ENCODE measurements at places on chromosomes 4 and X.

- no peak for DNase-seq
Measured at GRCh38 chr4:38681281-38681991, 17.4 kb downstream of the KLF3 start.

DNA sequence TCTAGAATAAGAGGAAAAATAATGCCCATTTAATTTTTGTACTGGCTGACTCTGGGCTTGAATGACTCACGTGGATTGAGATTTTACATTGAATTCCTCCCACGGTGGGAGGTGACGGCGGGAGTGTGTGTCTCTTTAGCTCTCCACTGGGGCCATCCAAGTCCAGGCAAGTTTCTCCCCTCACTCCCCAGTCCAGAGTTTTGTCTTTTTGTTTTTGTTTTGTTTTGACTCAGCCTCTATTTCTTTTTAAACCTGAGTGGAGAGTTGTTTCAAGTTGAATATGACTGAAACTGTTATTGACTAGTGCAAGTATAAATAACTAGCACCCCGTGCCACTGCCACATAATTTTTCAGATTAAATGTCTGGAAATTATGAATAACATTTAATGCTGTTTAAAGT is 13.6 kb downstream of the CHST7 start:
- DNase-seq, result no peak

- DNase-seq, result no peak
Measured at GRCh38 chr4:17103231-17103630, 204.8 kb upstream of the LDB2 start.

GRCh38 chr4:44842531-44842930 is 116.2 kb upstream of the GNPDA2 start:
- no peak for DNase-seq

- DNase-seq, result no peak
Measured at GRCh38 chr4:83388313-83388676, 53.6 kb upstream of the HPSE start.

DNA sequence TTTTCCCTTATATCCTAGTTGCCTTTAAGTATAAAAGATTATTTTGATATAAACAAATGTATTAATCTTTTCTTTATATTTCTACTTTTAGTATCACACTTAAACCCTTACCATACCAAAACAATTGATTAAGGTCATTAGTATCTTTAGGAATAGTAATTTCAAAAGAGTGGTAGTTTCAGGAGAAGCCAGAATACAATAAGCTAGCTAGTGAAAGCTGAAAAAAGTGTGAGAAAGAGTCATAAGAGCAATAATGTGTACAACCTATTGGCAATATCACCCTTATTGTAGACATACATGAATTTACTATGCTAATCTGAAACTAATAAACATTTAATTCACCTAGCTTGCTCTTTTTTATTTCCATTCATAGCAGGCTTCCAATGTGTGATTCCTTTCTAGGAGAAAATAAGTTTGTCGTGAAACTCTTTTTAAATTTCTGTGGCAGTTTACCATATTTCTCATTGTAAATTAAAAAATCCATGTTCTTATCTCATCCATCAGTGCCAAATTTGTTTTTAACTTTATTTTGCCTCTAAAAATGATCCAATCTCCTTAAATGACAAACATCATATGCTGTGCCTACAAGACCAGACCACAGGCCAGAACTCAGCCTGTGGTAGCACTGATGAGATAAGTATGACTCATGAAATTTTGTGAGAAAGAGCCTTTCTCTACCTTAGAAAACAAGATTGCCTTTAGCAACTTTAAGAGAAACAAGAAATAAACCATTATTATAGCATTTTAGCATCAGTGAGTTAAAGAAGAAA is 8.1 kb downstream of the NEK1 start:
- no peak for DNase-seq

DNA sequence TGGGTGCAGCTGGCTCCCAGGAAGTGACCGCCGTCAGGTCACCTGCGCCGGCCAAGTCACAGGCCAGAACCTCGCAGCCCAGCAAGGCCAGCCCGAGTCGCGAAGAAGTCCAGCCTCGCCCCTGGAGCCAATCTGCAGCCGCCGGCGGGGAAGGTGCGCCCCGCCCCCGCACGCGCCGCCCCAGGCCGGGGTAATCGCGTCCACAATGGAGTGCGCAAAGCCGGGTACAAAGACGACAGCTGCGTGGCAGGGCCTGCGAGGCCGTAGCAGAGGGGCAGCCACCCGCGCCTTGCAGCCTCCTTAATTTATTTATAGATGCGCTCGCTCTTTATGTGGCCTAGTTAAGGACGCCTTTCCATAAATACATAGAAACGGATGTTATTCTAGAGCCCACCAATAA is 139.4 kb upstream of the CPEB2 start:
- DNase-seq, result no peak

GRCh38 chr4:8777320-8778196 is 94.1 kb downstream of the HMX1 start:
- DNase-seq, result no peak

DNA sequence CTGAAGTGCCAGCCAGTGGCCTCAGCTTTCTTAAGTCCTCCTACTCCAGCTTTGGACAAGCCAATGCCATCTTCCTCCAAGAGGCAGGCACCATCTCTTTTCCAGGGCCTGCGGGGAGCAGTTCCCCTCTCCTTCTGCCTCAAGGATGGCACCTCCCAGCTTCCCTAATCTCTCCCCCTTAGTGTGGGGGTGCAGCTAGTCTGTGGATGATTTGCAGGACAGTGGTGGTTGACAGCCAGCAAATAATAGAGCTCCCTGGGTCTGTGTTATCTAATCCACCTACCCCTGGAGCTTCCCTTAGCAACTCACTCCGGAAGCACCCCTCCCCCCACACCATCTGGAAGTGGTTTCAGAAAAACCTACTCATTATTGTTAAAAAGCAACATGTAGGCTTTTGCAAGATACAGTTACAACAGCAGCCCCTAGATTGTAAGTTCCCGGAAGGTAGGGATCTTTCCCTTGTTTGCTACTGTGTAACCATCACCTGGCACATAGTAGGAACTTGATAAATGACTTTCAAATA is 247.1 kb downstream of the BCOR start:
- DNase-seq, result no peak

DNA sequence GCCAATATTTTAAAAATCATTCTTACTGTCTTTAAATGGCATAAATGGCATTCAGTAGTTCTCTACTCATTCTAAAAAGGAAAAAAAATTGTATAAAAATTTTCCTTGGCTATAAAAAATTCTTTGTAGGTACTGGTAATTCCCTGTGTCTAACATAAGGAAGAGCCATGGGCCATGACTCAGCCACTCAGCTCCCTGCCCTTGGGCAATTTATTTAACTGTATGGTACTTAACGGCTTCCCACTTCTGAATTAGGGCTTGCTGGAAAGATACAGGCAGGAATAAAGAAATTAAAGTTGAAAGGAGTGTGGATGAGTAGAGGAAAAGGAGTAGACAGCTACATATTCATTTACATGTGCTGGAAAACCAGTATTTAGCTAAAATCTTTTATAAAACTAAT is 30.6 kb downstream of the ABHD18 start:
- no peak for DNase-seq

- no peak for DNase-seq
Measured at GRCh38 chr4:156939801-156940200, 31.8 kb downstream of the PDGFC start.

DNA sequence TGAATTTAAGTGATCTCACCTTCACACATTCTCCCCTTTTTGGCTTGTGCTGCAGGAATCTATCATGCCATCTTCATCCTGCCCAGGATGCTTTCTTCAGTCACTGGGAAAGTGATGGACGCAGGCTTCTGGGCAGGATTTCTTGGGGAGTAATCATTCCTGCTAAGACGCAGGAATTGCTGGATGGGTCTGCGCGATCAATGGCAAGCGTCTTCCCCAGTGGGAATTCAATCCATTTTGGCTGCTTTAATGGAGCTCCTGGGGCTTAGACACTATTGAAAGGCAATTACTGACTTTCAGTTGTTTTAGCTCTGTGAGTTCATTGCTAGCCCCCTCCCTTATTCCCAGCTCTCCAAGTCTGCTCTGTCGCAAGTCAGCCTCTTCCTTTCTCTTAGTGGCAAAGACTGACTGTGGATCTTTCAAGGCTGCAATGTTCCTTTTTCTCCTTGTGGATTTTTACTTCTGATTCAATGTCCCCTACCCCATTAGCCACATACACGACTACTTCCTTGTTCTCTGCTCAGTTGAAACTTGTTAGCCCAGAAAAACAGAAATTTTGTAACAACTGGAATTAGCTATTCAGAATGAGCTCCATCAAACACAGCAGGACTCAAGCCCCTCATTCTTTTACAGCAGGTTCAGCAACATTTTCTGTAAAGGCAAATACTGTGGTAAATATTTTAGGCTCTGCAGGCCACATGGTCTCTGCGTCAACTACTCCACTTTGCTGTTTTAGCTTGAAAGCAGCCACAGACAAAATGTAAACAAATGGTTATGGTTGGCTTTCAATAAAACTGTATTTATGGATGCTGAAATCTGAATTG is 154.9 kb downstream of the ASB9 start:
- no peak for DNase-seq

GRCh38 chr4:37438564-37439279 is 194.2 kb downstream of the NWD2 start:
- DNase-seq, result no peak

DNA sequence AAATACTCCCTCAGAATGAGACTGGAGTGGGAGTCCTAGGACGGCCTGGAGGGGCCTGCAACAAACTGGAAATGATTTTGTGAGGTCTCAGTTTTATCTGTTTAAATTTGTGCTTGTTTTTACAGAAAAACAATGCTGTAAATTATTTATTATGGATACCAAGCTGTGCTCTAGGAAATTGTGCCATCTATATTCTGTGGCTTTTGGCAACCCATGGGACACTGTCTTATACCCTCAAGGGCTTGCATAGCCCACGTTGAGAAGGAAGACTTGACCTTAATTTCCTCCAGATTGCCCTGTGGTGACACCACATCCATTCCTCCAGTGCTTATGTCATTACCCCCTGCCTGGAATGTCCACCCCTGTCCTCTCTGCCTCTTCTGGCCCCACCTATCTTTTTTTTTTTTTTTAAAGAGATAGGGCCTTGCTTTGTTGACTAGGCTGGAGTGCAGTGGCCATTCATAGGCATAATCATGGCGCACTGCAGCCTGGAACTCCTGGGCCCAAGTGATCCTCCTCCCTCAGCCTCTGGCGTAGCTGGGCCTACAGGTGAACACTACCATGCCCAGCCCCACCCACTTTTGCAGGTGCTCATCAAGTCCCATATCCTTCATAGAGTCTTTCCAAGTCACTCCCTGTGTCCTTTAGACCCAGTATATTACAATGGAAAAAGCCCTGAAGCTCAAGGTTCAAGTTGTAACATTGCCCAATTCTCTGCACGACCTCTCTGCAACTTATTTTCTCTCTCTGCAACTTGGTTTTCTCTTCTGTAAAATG is 77.4 kb downstream of the HPRT1 start:
- no peak for DNase-seq

- no peak for DNase-seq
Measured at GRCh38 chr4:140266958-140267568, 106.4 kb upstream of the SCOC start.

- peak; percentile 58 for DNase-seq
Measured at GRCh38 chr4:87973283-87974169, 2.0 kb upstream of the SPP1 start.

DNA sequence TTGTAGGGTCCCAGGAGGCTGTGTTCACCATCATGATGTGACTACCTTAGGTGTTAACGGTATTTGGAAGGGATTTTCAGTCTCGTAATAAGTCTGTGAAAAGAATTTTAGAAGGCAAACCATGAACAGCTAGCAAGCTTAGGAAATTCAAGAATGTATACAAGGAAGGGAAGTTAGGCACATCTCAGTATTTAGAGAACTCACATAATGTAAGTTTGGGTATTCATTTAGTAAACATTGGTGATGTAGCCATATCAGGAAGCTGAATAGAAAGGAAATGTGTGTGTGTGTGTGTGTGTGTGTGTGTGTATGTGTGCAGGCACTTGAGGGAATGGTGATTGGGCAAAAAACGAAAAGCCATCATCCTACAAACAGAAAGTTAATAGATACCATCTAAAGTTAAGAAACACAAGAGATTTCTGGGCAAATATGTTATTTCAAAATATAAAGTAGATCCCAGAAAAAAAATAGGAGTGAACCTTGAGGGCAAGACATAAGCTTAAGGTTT is 34.7 kb upstream of the PRKX start:
- peak; percentile 7 for DNase-seq

DNA sequence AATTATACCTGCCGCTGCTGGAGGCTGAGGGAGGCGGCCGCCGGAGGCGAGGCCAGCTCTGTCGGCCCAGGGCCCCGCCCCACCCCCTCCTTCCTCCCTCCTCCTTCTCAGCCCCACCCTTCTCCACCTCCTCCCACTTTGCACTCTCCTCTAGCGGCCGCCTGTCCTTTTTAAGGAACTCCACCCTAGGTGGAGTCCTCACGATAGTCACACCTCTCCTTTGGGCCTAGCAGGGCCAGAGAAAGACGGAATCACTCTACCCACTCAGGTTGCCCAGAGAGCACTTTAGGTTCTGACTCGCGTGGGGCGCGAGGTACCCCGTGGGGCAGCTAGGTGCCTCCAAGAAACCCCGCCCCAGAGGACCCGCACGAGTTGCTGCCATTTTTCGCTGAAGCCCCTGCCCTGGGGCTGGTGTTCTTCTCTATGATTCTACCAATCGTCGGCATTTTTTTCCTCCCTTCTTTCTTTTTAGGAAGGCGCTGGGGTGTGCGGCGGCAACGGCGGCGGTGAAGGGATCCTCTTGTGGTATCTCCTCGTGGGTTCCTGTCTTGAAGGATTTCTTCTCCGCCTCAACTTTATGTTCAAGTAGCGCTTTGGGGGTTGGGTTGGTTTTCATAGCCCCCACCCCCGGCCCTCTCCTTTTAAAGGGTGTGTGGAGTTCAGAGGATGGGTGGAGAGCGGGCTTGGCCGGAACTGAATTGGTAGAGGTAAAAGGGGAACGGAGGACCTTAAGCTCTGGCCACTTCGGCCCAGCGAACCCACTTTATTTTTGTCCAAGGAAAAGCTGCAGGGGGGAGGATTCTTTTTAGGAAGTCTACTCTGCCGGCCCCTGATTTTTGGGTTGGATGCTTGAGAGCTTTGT is at the start of gene KLF8:
Gene KLF8 (plus strand): TSS at position 136 of the 862 bp plus-strand sequence. CDS start 979 bp downstream, outside the sequence.
- no peak for DNase-seq

GRCh38 chr4:131063878-131064277 is 1967.9 kb downstream of the C4orf33 start:
- no peak for DNase-seq

- DNase-seq, result no peak
Measured at GRCh38 chrX:18278449-18278848, 57.8 kb upstream of the BEND2 start.

GRCh38 chrX:12972243-12972642 is 2.7 kb upstream of the TMSB4X start:
- DNase-seq, result no peak

DNA sequence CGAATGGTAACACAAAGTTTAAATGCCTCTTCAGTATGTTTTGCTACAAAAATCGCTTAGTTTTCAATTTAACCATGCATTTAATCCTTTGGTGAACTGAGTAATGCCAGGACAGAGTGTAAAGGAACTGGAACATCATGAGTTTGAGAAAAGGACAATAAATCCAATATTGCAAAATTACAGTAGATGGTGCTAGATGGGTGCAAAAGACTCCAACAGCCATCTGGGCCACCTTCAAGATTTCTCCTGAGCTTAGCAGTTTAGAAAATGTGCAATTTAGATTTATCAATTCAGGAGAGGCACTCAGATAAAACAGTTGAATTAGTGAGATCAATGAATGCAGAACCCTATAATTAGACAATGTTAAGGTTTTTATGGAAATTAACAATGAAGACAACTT is 33.2 kb upstream of the MID1IP1 start:
- no peak for DNase-seq

Measured in natural killer cell (primary cell).